ENCODE measurements at places on chromosomes 4 and X.

GRCh38 chrX:150933945-150934350 is 35.5 kb upstream of the CD99L2 start:
- DNase-seq: no peak

GRCh38 chr4:183840311-183840710 is 64.8 kb upstream of the STOX2 start:
- DNase-seq: peak; percentile 5

DNA sequence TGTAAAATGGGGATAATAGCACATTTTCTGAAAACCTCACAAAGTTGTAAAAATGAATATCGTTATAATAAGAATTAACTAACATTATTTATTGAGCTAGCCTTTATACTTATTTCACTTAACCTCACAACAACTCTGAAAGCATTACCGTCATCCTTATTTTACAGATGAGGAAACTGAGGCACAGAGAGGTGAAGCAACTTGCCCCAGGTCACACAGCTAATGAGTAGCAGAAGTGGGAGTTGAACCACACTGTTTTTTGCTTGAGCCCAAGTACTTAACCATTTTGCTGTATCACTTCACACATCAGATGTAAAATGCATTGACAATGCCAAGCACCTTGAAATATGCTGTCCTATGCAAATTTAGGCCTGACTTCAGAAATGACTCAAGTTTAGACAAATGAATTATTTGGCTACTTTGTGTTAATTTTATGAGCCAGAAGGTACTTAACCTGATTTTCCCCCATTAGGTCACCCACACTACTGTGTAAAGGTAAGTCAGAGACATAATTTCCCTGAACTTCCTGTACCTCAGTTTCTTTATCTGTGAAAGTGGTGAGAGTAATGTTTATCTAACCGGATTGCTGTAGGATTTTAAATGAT is 23.1 kb downstream of the CD40LG start:
- no peak for DNase-seq

DNA sequence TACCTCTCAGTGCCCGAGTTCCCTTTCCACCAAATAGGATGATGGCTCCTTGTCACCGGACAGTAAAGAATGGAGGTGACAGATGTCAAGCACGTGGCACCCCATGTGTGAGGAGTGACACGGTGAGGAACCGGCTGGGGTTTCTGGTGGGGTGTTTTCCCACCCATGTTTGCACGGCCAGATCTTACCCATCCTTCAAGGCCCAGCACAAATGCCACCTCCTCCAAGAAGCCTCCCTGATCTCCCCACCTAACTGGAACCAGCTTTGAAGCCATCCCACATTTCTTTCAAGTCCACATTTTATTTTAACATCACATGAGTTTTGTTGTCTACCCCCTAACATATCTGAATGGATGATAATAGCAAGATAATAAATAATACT is 63.0 kb downstream of the WFS1 start:
- no peak for DNase-seq

GRCh38 chr4:184833046-184833838 is 7.5 kb upstream of the ACSL1 start:
- DNase-seq: no peak

GRCh38 chr4:39410415-39410814 is 3.7 kb downstream of the KLB start:
- no peak for DNase-seq

- no peak for DNase-seq
Observed at GRCh38 chr4:35918491-35918977, 325.8 kb downstream of the ARAP2 start.

DNA sequence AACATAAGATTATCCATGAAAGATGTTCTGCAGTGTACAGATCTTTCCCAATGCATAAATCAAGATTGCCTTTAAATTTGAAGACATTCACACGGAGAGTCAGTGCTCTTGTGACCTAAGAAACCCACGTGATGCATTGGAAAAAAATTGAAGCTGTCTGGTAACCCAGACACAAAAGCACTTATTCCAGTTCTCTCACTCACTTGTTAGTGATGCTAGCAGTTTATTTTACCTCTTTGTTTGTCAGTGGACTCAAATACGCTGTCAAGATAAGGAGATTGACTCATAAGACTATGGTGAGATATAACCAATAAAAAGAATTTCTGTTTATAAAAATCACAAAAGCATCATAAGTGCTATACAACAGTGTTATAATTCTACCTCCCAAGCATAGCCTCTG is 245.8 kb upstream of the SMIM31 start:
- no peak for DNase-seq

DNA sequence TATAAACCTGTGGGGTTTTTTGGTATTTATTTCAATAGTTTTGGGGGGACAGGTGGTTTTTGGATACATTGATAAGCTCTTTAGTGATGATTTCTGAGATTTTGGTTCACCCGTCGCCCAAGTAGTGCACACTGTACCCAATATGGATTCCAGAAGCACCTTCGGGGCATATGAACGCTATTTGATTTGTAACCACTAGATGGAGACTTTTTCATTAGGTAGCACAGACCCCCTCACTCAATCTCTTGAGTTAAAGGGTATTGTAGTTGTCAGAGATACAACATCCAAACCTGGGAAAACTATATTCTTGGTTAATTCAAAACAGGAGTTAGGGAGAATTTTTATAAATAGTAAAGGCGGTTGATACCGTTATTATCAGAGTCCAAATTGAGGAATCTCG is 79.8 kb downstream of the SPANXN3 start:
- no peak for DNase-seq

- no peak for DNase-seq
Observed at GRCh38 chr4:55323375-55323774, 22.7 kb upstream of the SRD5A3 start.

DNA sequence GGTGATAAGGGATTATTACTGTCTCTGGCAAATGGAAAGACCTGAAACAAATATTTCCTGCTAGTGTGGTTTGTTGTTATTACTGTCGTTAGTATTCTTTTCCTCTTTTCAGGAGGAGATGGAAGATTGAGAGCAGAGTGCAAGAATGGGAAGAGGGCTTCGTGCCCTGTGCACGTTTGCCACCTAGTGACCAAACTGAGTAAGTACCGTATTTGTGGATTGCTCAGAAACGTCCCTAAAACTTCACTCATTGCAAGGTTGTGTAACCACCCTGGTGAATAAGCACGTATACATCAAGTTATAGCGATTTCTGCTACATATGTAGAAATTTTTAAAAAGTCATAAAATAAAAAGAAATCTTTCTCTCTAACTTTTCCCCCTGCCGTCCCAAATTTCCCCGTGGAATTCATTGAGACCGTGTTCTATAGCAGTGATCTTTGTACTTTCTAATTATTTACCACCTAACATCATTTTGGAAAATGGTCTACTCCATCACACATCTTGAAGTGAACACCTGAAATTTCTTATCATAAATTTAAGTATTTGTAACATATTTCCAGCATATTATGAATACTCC is 24.3 kb downstream of the LINC00632 start:
- DNase-seq: no peak

DNA sequence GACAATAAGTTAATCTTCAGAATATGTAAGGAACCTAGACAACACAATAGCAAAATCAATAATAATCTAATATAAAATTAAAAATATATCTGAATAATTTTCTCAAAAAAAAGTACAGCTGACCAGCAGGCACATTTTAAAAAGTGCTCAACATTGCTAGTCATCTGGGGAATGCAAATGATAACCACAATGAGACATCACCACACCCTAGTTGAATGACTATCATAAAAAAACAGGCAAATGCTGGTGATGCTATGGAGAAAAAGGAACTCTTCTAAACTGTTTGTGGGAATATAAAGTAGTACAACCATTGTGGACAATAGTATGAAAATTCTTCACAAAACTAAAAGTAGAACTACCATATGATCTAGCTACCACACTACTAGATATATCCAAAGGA is 956.9 kb upstream of the NDST4 start:
- DNase-seq: no peak

- DNase-seq: no peak
Observed at GRCh38 chrX:18537068-18537467, 111.7 kb downstream of the CDKL5 start.

DNA sequence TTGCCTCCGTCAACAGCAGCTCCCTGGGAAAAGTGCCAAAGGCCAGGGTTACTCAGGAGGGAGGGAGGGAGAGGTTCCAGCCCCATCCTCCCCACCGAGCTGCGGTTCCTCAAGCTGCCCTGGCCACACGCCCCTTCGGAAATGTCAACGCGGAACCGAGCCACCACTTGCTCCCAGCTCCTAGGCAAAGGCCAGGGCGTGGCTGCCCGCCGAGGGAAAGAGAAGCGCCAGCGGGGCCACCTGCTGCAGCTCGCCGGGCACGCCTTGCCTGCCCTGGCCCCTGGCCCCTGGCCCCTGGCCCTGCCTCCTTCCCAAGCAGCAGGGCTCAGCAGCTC is 15.3 kb downstream of the SLC6A8 start:
- DNase-seq: no peak

- no peak for DNase-seq
Observed at GRCh38 chrX:50470103-50471031, at the start of gene DGKK. DGKK (minus strand) TSS chrX:50470825; CDS start chrX:50470678, 147 bp downstream.

DNA sequence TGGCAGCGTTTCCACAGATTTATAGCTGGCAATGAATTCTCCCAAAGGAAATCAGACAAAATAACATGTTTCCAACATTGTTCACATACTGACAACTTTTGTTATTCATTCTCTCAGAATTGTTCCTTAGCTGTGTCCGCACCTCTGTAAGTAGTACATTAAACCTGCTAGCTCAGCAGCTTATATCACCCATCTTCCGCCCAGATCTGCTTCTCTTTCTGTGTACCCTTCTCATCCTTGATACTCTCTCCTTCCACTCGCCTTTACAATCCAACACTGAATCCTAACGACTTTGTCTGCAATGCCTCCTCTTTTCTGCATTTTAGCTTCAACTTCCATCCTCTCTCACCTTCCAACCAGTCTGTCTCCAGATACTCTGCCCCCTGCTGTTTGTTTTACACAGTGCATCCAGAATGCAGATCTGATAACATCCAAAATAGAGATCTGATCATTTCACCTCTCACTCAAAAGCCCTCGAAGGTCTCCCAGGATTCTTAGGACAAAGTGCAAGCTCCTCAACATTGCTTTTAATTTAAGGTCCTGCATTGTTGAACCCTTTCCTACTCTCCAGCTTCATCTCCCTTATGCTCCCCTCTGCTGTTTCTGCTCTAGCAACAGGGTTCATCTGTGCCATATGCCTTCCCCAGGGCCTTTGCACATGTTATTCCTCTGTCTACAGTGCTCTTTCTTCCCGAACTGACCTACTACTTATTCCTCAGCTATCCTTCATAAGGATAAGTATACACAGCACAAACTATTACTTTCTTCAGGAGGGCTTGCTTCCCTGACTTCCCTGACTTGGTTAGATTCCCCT is 67.3 kb upstream of the VBP1 start:
- DNase-seq: no peak
